ENCODE measurements at places on chromosomes 1 and 21.

- DNase-seq = no peak
Measured at GRCh38 chr1:184930232-184930631, 44.1 kb downstream of the NIBAN1 start.

DNA sequence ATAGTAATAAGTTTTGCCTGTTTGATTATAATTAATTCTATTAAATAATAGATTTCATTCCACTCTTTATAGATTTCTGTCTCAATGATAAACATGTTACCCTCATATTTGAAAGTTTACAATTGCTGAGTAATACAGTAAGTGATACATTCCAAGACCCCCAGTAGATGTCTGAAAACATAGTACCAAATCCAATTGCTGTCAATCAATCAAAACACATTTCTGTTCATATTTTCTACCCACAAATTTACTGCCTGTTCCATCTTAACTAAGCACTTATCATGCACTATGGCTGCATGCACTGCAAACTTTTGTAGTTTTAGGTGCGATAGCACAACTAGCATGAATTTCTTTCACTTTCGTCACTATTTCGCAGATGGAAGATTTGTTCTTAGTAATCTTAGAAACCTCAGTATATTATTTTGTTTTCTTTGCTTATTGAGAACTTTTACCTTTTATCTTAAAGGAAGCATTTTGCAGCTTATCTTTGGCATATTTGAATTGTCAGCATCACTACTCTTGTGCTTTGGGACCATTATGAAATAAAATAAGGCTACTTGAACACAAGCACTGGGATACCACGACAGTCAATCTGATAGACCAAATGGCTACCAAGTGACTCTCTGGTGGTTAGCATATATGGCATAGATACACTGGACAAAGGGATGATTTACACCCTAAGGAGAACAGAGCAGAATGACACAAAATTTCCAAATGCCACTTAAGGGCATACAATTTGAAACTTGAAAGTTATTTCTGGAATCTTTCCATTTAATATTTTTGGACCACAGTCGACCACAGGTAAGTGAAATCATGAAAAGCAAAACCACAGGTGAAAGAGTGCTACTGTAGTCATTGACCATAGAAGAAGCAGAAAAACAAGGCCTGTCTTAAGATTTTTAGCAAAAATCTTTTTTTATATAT is 67.6 kb downstream of the RGS13 start:
- no peak for DNase-seq

DNA sequence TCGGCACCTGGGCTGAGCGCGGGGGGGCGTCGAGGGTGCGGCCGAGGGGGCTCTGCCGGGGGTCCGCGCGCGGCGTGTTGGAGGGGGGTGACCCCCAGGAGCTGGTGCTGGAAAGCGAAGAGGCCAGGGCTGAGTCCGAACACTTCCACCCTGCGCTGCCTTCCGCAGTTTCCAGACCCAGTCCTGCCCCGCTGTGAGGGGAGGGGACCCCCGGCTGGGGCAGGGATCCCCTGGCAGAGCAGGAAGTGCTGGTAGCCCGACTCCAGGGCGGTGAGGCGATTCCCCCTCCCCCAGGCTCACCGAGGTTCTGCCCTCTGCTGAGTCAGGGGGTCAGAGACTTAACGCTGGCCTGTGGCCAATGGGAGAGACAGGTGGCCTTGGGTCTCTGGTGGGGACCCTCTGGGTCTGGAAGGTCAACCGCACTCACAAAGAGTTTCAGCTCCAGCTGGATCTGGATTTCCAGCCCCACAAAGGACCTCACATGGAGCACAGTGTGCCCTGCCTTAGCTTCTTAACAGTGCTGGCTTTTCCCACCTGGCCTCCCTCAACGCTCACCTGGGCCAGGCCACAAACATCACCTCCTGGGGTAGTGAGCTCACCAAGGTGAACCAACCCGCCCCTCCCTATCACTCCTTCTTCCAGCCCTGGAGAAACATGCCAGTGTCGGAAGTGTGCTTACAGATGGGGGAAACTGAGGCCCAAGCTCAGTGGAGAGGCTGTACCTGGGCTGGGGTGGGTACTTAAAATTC is 39.8 kb upstream of the SYNC start:
- DNase-seq = no peak

GRCh38 chr1:224488806-224489499 is 54.4 kb upstream of the WDR26 start:
- DNase-seq = no peak

DNA sequence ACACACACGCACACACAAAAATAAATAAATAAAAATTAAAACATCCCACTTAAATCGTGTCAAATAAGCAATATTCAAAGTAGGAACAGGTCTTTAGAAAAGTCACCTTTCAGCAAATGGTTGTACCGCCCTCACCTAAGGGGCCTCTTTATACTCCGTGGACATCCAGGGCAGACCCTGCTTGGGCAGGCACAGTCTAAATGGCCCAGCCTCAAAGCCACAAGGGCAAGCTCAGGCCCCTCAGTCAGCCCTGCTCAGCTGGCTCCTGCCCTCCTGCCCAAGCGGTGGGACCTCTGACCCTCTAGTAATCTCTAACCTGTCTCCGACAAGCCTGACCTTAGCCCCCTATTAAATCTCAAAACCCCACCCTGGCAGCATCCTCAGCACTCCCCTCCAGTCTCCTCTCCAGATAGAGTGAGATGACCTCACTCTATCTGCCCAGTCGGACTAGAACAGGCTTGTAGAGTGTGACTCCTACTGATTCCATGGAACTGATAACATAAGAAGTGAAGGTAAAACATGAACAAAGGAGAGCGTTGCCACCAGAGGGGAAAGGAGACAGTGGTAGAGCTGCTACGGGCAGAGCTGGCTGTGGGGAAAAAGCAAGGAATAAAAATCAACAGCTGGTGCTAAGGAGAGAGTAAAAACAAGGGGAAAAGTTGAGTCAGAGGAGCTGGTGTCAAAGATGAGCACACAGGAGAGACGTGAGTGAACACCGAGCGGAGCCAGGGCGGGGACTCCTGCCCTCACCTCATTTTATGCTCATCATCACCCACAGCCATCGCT is 36.0 kb downstream of the SIPA1L2 start:
- DNase-seq = no peak

GRCh38 chr1:111151838-111152237 is 11.8 kb downstream of the CEPT1 start:
- no peak for DNase-seq

DNA sequence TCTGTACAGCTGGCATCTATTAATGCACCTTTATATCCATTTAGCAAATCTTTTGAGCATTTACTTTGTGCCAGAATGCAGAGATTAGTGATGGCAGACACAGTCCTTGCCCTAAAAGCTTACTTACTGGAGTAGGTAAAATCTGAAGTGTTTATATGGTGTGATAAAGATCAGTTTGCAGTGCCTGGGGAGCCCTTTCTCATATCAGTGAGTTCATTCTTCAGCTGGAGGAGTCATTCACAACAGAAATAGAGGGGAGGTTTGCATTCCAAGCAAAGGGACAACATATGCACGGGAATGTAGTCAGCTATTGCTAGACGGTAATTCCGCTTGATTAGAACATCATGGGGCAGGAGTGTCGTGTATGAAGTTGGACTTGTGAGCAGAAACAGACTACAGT is 8.4 kb downstream of the SLC35F3 start:
- no peak for DNase-seq

DNA sequence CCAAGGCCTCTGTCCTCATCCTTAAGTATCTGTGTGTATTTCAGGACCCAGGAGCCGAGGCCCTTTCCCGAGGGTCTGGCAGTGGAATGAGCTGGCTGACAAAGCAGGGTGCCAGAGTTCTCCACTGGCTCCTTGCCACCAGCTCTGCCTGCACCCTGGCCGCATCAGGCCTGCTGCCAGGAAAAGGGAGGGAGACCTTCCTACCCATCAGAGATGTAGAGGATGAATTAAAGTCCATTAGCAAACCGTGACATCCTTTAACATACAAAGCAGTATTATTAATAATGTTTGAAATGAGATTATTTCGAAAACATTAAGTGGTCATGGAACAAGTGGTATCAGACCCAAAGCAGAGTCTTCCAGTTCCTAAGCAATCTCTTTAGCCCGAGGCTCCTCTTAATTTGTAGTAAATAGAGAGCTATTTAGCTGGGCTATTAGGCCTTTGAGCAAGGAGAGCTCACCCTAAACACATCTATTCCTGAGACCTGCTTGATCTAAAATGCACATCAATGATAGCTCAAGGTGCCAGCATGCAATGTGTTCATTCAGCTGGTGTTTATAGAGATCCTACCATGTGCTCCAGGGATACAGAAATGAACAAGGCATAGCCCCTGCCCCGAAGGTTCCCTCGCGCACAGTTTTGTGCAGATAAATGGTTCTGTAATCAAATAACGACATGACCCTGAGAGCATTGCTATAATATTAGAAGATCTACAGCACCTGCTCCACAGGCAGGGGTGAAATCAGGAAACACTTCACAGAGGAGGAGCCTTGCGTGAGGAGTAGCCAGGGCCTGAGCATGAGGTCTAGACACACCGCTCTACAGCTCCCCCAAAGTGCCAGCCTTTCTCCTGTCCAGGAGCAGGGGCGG is 44.0 kb downstream of the FAM163A start:
- peak; percentile 88 for DNase-seq

- DNase-seq = no peak
Measured at GRCh38 chr21:30382201-30382600, 10.1 kb upstream of the KRTAP13-2 start.

DNA sequence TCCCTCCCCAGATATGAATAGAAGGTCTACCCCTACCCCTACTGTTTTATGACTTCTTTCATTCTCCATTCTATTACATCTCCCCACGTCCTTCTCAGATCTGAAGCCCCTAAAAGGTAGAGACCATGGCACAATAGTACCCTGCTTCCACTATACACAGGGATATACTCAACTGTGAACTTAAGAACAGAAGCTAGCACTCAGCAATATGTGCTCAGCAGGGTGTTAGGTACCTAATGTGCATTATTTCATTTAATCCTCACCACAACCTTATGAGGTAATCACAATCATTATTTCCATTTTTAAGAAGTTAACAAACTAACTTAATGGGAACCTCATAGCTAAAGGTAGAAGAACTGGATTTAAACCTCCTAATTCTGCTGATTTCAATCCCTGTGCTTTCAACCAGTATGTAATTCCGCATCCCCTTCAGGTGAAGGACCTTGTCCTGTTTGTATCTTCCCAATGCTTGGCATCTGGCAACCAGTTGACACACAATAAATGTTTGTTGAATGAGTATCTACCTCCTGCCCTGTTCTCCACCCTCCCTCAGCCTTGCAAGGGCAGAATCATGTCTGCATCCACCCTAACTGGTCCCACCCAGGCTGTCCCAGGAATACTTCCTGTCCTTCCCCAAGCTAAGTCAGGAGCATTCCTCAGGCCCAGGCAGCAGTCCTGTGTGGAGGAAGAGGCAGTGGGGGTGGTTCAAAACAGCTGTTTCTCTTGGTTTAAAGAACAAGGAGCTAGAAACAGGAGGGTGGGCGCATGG is 6.5 kb downstream of the DENND2D start:
- DNase-seq = no peak

DNA sequence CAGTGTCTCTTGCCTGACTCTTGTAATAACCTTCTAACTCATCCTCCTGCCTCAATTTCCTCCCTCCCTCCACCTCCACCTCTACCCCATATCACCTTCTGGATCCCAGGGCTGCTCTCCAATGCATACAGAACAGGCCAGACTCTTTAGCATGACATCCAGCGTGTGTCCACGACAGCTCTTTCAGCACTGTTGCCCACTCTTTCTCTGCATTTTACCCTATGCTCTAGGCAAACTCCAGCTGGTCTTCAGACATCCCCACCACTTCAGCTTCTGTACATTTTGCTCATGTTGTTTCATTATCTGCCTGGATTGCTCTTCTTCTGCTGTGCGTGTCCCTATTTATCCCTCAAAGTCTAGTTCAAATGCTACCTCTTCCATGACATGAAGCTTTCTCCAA is 4.8 kb downstream of the INKA2 start:
- DNase-seq = no peak

GRCh38 chr1:216653001-216653400 is 70.2 kb downstream of the ESRRG start:
- no peak for DNase-seq

- no peak for DNase-seq
Measured at GRCh38 chr1:168469690-168470089, 74.1 kb downstream of the XCL2 start.

- DNase-seq = no peak
Measured at GRCh38 chr1:62676611-62677356, 11.4 kb downstream of the DOCK7 start.

DNA sequence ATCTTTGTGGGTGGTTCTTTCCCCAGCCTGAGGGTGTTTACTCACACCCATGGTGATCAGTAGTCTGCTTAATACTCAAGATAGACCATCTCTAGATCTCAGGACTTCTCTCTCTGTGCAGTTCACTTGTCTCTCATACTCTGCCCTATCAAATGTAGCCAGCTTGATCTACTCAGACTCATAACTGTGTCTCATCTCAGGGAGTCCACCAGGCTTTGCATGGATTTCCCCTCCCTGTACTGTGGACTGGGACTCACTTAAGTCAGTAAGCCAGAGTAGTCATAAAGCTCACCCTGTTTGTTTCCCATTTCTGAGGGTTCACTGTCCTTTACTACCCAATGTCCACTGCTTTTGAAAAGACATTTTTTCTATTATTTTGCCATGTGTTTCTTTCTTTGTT is 41.8 kb downstream of the LYPLAL1 start:
- DNase-seq = no peak

DNA sequence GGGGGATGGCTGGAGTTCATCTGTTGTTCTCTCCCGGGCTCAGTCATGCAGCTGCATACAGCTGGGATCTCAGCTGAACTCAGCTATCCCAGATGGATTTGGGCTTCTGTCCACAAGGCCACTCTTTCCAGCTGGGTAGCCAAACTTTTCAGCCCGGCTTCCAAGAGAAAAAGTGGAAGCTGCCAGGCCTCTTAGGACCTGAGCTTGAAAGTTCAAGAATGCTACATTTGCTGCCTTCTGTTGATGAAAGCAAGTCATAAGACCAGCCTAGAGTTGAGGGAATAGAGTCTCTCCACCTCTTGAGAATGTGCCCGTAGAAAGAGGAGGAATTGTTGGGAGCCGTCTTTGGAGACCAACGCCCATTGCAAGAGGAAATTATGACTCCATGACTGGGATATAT is 95.3 kb downstream of the C1orf21 start:
- DNase-seq = no peak

GRCh38 chr1:17692645-17693044 is 62.5 kb upstream of the ACTL8 start:
- no peak for DNase-seq

DNA sequence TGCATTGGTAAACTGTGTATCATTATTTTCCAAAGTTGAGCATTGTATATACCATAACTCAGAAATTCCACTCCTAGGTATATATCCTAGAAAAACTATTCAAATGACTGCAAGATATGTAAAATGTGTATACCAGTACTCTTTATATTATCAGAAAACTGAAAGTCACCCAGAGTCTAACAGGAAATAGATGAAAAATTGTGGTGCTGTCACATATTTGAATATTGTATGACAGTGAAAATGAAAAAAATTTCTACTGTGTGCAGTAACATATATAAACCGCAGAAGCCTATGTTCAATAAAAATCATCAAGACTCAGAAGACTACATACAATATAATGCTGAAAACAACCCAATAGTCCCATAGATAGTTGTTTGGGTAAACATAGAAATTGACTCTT is 74.4 kb upstream of the LYPLAL1 start:
- no peak for DNase-seq

Data from NCI-H2081 (cell line).